Substantia nigra (tissue), 51 donors: ENCODE measurements at places on chromosomes 11 and 22.

DNA sequence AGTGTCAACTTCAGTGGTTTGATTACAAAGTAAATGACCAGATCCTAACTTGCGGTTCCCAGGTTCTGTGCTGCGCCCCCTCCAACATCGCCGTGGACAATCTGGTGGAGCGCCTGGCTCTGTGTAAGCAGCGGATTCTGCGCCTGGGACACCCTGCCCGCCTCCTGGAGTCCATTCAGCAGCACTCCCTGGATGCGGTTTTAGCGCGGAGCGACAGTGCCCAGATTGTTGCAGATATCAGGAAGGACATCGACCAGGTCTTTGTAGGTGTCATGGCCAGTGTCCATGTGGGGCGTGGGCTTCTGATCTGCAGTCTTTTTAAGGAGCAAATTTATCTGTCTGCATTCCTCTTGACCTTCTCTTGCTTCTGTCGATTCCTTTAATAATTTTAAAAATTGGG lies 11.1 kb downstream of the IGHMBP2 start:
- DNase-seq, result no peak

DNA sequence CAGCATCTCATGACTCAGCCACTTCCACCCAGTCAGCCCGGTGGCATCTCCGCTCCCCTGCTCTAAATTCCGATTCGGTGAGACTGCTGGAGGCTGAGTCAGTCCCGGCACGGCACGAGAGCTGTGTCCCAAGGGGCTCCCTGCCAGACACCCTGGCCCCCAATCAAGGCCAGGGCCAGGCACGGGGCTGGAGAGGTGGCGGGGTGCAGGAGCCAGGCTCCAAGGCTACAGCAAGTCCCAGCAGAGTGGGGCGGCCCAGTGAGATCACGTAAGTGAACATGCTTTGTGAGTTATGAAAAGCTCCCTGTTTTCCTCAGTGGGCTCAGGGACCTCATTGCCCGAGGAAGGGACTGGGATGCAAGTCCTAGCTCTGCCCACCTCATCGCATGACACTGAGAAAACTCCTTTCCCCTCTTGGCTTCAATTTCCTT lies 3.0 kb downstream of the C11orf68 start:
- DNase-seq, result peak; percentile 72

DNA sequence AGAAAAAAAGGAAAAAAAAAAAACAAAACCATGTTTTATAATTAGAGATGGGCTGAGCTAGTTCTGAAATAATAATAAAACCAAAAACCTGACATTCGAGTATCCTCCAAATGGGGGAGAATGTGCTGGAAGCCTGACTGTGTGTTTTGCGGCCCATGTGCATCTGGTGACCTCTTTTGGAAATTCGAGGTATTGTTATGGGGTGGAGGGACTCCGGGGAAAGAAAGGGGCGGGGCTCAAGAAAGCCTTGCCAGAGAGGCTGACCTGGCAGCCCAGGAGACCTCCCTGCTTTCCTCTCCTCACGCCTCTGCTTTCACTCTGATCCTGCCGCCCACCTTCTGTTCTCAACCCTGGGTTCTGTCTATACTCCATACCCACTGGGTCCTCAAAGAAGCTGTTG lies 72.9 kb downstream of the CTTN start:
- no peak for DNase-seq

- DNase-seq, result no peak
Observed at GRCh38 chr11:93481696-93482095, 61.5 kb downstream of the SMCO4 start.

DNA sequence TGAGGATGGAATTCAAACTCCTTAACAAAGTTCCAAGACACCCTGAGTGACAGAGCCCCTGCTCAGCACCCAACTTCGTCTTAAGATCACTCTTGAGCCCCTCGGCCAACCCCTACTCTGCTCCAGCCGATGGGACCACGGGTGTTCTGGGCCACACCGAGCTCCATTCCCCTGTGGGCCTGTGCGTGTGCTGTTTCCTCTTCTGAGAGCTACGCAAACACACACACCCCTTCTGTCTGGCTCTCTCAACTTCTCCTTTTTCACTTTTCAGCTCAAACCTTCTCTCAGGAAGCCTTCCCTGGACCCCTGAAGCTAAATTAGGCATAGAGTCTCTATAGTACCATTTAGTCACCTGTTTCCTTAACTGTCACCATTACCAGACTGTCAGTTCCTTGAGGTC lies 37.5 kb upstream of the NNMT start:
- no peak for DNase-seq

DNA sequence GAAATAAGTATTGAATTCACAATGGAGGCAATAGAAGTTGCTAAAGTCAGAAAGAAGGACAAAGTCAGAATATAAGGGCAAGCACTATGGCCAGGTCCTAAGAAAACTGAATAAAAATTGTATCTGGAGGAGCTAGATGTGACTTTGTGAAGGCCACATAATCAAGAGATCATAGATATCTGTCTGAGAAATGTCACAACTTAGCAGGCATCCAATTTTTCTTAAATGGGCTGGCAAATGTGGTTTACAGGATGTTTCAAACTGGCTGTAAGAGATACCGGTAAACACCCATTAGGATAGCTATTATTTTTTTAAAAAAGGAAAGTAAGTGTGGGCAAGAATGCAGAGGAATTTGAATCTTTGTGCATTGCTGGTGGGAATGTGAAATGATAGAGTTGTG lies 303.1 kb upstream of the CHORDC1 start:
- no peak for DNase-seq

GRCh38 chr11:95283650-95284049 lies 52.6 kb upstream of the SESN3 start:
- DNase-seq, result no peak

DNA sequence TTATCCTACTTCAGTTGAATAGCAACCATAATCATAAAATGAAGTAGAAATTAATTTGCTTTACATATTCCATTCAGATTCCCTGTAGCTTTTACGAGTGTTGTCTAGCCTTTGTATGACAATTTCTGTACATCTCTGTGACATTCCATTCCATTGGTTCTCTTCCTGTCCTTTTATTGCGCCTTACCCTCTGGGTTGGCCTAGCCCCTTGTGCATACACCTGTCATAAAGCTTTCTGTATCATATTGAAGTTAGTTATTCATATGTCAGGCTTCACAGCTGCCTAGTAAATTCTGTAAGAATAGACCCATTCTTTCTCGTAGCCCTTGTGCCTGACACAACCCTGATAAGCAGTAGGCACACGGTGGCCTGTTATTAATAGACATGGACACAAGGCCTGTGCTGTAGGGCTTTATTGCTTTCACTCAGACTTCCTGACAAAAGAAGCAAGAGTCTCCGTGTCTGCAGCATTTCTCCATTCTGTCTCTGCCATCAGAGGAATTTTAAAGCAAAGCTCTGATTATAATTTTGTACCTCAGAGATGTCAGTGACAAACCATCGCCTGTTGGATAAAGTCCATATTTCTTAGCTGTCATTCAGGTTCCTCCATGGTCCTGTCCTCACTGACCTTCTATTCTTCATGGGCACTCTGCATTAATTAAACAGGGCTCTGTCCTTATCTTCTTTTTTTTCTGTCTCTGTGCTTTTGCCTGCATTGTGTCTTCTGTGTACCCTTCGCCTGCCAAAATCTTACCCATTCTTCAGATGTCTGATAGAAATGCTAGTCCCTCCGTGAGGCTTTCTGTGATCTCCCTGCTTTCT lies 49.4 kb downstream of the BID start:
- no peak for DNase-seq

- peak; percentile 31 for DNase-seq
Observed at GRCh38 chr11:126194121-126194543, 17.3 kb downstream of the RPUSD4 start.

DNA sequence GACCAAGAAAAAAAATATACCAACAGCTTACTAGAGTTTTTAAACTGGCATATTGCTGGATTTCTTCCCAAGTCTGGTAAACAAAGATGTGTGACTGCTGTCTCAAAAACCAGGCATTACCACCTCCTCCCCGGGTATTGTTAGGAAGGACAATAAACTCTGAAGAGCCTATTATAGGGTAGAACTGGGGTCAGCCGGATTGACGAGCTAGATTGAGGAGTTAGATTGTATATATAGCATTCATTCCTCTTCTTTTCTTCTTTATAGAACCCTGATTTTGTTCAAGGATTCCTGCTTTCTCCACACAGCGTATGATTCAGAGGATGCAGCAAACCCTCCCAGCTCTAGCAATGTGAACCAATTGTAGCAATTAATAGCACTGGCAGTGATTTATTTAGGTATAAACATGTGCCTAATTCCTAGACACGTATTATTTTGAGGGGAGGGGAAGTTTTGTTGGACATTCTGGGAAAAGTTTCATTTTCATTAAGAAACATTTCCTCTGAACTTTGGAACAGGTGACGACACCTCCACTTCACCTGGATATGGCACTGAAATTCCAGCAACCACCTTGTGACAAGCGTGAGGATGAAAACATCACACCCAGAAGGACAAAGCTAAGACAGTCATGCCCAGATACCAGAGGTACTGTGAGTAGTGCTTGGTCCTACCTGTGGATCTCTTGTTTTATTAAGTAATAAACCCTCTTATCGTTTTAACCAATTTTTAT lies 679.4 kb upstream of the KIRREL3 start:
- no peak for DNase-seq

- no peak for DNase-seq
Observed at GRCh38 chr22:42067671-42068251, 2.9 kb downstream of the NAGA start.

- no peak for DNase-seq
Observed at GRCh38 chr22:48832592-48832991, 995.1 kb downstream of the BRD1 start.

- no peak for DNase-seq
Observed at GRCh38 chr11:75678620-75679259, 9.9 kb upstream of the MAP6 start.

DNA sequence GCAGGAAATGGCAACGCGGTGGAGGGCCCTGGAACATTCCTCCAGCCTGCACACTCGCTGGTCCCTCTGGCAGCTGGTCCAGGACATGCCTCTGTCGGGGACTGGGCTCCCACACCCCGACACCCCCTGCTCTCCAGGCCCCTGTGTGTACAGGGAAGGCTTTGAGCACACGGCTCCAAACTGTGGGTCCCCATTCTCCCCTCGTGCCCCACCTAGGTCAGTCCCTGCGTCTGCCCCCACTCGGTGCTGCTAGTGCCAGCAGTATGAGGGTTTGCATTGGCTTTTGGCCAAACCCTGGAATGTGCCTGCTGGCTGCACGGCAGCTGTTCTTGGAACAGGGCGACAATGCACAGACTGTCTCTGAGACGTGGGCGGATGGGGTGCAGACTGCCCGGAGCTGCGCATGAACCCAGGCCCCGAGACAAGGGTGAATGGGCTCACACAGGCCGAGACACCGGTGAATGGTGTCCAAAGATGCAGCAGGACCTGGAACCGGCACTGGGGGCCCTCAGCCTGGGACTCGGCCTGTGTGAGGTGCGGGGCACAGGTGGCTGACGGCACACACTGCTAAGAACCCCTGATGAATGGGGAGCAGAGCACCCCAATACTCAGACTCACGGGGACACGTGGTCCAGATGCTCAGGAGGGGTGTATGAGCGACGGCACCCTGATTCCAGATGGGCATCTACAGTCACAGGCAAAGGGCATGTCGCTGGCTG lies 7.5 kb upstream of the SYT8 start:
- no peak for DNase-seq

DNA sequence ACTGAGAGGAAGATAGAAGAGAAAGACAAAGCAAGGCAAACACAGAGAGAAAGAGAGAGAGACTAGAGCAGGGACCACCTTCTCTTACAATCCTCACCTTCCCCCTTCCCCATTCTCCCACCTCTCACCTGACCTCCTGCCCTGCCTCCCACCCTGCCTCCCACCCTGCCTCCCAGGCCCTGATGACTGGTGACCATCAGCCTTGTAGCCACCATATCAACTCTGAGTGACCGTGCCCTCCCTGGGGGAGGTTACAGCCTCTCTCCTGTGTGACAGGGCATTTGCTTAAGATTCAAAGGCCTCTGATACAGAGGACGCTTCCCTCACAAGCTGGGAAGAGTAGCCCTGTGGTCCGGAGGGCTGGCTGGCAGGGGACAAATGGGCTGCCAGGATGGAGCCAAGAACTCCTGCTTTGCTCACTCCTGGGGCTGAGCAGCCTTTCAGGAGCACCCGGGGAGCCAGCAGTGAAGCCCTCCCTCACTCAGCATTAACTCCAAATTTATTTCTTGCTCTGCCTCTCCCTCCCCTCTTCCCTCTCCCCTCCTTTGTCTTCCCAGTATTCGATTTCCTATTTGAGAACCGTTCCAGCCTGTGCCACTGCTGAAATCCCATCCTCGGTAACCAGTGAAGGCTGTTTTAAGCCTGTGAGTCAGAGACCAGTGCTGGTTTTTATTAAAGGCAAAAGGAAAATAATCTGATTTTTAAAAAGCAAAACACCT lies 125.2 kb upstream of the SYT13 start:
- no peak for DNase-seq

DNA sequence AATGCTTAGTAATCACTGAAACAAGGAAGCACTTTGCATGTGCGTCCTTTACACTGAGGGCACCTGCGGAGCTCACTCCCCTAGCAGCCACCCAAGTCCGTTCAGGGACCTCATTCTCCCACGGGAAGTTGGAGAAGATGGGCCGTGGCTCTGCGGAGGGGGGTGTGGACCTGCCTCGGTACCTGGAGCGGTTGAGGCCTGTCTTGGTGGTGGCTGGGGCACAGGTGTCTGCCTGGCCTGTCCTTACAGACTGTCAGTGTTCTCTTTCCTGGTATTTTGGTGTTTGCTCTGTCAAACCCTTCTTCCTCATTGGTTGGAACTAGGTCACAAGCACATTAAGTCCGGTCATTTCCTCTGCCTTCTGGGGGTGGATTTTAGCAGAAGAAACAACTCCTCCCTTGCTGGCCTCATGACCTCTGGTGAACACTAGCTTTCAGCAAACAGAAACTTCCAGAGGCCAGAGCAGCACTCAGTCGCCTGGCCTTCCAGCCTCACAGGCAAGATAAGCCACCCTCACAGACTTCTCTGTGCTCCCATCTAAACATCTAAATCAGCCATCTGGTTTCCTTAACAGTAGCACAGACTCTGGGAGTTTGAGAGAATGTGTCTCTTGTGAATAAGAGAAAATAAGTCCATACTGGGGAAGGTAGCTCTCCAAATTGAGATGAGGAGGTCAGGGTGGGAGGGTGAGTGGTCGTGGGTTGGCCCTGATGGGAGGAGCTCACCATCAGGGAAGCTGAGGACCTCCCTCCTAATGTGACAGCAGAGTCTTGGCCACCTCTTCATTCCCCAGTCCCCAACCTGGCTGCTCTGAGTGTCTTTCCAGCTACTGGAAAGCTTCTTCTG lies 8.6 kb downstream of the SNAP29 start:
- no peak for DNase-seq

- no peak for DNase-seq
Observed at GRCh38 chr11:37184326-37184725, 586.3 kb upstream of the RAG2 start.

GRCh38 chr22:29700206-29700899 lies 19.4 kb upstream of the CABP7 start:
- DNase-seq, result no peak

DNA sequence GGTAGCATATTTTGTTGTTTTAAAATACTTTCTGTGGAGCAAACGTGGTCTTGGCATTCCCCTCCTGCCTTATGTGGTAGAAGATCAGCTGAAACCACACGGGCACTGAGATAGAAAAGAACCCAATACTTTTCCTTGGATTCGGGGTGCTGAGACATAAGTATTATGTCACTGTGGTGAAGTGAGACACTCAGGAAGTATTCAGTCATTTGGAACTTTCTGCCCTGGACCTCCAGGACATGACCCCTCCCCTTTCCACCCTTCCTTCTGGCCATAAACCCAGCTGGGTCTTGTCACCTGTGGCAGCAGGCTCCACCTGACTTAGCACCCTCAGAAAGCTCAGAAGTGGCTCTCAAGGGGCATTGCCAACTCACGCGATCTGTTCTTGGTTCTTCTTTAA lies 123.4 kb downstream of the SWAP70 start:
- no peak for DNase-seq
